ENCODE measurements at places on chromosomes 1 and 21. TPM values are rescaled to one million over a fixed set of nuclear protein-coding genes. Genes with fewer than 3 reads are reported as not detected.

SYT6 gene
- total RNA-seq = 0.40 TPM

IL22RA1 gene
- total RNA-seq = not detected

KCNH1 gene
- total RNA-seq = 3.2 TPM

S100A9 gene
- 225 TPM for total RNA-seq

All from sciatic nerve (tissue), 2 donors.